Stimulated activated CD4-positive, alpha-beta T cell treated with anti-CD3 and anti-CD28 coated beads, Interleukin-2, amount 100 ng/mL, for 24 hours (primary cell): ENCODE measurements at places on chromosomes 5 and 9.
A peak's percentile ranks its signal among the peaks of the same experiment; 100 is the strongest.

DNA sequence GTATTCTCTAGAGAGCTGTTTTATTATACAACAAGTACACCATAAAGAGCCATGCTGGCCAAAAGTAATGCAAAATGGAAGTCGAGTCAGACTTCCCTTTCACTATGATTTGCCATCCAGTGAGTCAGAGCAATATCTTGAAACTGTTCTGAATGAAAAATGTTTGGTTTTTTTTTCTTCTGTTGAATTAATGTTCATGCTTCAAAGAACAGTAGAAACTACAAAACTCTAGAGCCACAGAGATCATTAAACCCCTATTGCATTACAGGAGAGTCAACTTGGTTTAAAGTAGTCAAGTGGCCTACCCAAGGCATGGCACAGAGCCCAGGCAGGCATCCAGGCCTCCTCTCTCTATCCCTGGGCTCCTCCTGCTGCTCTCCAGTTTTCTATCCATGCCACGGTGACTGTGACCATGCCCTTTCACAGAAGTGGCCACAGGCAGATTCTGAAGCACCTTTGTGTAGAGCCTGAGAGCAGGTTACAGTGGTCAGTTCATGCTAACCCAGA lies 358.9 kb downstream of the DEPDC1B start:
- DNase-seq, result no peak

DNA sequence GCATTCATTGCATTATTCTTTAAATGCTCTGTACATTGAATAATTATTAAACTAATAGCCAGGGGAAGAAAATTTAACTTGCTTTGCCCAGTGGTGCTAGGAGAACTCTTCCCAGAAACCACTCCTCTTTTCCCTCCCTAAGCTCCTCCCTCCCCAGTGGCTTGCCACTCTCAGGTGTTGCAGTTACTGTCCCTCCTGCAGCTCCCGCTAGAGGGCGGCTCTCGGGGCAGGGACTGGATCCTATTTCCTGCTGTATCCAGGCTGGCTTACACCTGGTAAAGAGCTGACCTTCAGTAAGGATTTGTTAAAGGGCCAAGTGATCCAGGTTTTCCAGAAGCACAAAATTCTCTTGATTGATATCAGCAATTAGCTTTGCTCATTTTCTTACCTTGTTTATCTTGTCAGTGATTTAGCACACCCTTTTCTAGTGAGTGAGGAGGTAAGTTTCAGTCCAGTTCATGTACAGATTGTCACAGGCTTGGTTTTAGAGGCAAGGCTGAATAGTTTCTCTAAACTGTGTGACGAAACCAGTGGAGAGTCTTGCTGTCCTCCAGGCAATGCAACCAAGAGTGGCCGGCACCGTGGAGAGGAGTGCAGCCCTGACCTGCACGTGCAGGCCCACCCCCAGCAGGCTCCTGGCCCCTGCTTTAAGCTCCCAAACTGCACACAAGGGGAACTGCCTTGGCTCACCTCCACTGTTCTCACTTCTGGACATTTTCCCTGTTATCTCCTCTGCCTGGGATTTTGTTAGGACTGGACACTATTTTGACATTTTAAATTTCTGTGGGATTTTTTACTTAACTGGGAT lies 423.8 kb downstream of the SPOCK1 start:
- DNase-seq, result peak; percentile 47

DNA sequence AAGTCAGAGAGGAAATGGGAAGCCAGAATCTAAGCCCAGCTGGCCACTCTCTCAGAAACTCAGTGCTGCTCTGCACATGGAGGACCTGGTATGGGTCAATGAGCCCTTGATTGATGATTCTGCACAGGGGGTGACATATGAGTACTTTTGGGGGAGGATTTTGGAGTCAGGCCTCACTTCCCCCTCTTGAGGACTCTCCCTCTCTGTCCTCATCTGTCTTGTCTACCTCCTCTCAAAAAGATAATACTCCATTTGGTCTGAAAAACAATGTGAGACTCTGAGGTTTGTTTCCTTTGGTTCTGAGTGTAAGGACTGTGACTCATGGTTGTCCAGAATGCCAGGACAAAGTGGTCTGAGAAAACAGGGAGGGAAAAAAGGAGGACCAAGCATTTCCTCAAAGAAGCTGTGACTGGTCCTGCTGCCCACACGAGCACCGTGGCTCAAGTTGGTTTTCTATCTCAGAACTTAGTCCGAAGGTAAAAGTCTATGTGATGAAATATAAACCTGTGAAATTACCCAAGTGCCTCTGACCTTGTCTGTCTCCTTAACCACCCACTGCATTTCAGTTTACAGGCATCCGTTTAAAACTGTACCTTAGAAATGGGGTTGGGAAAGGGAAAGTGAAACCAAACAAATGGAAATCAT lies 11.1 kb downstream of the TTC39B start:
- no peak for DNase-seq

GRCh38 chr9:83013867-83014605 lies 48.9 kb downstream of the RASEF start:
- DNase-seq, result no peak

- no peak for DNase-seq
Observed at GRCh38 chr9:36035006-36035405, 1.7 kb upstream of the RECK start.

DNA sequence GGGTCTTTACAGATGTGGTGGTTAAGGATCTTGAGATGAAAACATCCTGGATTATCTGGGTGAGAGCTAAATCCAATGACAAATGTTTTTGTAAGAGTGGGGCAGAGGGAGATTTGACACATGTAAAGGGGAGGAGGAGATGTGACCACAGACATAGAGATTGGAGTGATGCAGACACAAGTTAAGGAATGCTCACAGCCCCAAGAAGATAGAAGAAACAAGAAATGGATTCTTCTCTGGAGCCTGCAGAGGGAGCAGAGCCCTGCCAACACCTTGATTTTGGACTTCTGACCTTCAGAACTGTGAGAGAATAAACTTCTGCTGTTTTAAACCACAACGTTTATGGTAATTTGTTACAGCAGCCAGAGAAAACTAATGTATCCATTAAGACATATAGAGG lies 21.7 kb downstream of the ITGA2 start:
- DNase-seq, result no peak

- no peak for DNase-seq
Observed at GRCh38 chr5:110880413-110880812, 141.6 kb downstream of the SLC25A46 start.

- no peak for DNase-seq
Observed at GRCh38 chr9:105007143-105007542, 79.2 kb upstream of the ABCA1 start.

DNA sequence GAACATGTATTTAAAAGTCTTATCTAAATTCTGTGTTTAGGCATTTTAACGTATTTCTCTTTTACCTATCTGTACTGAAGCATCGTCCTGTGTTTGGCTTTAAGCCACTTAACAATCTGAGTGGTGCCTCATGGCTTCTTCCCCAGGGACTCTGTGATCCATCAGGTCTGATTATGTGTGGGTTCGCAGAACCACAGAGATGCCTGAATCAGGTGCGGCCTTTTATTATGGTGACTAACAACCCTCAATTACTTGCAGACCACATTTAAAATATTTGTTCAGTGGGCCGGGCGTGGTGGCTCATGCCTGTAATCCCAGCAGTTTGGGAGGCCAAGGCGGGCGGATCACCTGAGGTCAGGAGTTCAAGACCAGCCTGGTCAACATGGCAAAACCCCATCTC lies 39.6 kb upstream of the SAP30L start:
- DNase-seq, result no peak

DNA sequence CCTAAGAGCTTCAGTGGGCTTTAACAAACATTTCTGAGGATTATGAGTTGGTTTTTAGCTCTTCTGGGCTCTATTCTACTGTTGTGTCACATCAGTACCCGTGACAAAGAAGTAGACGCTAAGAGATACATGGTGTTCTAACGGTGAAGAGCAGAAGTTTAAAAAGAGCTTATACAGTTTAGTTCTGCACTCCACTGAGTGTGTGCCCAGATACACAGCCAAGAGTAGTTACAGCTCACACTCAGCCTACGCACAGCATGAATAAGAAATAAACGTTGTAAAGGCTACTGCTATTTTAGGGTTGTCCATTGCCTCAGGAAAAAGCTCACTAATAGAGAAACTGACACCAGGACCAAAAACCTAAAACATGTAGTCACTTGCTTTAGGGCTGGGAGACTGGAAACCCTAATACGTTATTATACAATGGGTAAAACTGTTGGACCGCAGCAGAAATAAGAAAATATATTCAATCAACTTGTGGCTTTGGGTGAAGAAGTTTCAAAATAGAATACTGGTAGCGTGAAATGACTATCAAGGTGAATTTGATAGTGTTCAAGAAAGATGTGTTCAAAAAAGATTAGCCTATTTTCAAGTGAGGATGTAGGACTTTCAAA lies 34.7 kb downstream of the PSIP1 start:
- no peak for DNase-seq

GRCh38 chr5:10151656-10152055 lies 98.0 kb downstream of the ATPSCKMT start:
- DNase-seq, result no peak

- DNase-seq, result no peak
Observed at GRCh38 chr9:12629067-12629466, 64.1 kb upstream of the TYRP1 start.

DNA sequence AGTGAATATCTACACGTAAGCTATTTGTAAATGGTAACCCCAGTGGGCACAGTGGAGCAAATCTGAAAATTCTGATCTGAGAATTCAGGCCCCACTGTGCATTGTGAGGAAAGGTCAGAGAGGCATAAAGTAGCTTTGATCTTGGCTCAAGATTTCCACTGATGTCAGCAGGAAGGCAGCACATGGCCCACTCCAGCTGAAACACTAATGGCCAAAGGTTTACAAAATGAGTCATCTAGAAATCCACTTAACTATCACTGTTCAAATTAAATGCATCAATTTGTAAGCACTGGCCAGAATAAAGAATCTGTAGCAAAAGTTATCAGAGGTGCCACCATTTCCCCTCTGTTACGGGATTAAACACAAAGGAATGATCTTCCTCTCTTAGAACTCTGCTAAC lies 191.6 kb downstream of the C9orf152 start:
- DNase-seq, result no peak

DNA sequence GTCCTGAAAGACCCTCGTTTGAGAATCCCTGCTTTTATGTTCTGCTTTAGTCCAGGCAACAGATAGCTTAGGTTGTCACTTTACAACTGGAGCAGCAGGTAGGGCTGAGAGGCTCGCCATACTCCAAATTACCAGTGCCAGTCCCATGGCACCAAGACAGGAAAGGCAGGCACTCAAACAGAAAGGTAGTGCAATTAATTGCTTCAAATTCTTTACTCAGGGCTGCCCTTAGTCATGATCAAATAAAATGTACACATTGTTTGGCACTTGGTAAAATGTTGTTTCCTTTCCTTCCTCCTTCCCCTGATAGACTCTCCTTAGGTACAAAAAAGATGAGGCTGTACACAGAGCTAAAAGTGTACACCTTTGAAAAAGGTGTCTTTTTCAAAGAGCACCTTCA lies 115.8 kb upstream of the CCDC152 start:
- no peak for DNase-seq

GRCh38 chr5:33936004-33936380 lies 194 bp upstream of the RXFP3 start:
- peak; percentile 30 for DNase-seq

GRCh38 chr9:34994900-34995669 lies 5.5 kb downstream of the DNAJB5 start:
- no peak for DNase-seq

DNA sequence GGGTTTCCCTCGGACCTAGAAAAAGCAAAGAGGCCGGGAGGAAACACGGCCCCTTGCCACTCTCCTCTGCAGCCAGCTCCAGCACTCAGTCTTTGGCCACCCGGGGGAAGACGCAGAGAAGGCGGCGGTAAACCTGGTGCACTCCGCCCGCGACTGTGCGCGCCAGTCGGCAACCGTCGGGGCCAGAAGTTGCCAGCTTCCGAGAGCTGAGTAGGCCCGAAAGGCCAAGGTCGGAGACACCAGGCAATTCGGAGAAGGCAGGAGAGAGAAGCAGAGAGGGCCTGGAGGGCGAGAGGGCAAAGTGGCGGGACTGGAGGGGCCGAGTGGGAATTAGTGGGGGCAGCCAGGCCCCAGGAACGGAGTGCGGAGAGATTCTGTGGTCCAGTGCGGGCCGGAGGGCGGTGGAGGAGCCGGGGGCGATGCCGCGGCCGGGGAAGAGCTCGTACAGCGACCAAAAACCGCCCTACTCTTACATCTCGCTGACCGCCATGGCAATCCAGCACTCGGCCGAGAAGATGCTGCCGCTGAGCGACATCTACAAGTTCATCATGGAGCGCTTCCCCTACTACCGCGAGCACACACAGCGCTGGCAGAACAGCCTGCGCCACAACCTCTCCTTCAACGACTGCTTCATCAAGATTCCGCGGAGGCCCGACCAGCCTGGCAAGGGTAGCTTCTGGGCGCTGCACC lies at the start of gene FOXB2:
Gene FOXB2, plus strand, starts transcription at position 420 of the 690 bp plus-strand sequence. Its CDS starts 0 bp downstream, at position 420.
- no peak for DNase-seq

GRCh38 chr9:114289106-114289505 lies 33.8 kb upstream of the ORM1 start:
- no peak for DNase-seq

DNA sequence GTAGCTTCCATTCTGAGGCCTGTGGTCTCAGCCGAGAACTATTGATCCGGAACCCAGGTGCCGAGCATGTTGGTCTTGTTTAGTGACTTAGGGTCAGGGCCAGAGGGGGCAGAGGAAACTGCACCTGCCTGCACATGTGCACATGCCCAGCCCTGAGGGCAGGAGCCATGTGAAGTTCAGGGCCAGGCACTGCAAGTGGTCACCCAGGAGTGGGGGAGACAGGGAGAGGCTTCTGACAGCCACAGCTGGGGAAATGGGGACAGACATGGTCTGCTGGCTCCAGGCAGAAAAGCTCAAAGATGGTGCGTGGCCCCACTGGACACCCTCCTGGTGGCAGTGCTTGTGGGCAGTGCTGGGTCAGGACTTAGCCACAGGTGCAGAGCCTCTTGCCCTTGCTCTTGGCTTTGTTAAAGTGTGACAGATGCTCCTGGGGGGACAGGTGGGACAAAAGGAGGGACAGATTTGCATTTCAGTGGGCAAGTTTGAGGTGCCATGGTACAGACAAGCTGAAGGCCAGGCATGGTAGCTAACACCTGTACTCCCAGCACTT lies 134.4 kb downstream of the CACNA1B start:
- no peak for DNase-seq

DNA sequence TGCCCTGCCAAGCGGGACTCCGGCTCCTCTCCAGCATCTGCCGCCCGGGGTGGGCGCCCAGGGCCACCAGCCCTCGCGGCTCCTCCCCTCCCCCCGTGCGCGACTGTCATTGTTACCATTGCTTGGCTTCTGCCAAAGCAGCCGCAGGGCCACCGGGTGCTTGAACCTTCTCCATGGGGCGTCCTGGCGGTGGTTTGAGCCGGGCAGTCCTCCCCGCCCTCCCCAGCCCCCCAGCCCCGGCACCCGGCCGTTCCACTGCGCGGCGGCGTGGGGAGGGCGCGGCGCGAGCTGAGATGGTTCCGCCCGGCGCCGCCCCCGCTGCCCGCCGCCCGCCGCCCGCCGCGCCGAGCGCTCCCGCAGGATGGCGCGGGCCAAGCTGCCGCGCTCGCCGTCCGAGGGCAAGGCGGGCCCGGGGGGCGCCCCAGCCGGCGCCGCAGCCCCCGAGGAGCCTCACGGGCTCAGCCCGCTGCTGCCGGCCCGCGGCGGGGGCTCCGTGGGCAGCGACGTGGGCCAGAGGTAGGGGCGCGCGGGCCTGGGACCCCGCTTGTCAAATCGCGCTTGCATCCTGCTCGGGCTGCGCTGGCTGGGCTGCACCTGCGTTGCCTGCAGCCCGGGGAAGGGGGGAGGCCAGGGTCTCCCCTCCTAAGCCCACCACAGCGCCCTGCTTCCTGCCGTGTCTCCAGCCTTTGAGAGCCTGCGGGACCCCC lies 34.4 kb downstream of the KCNT1 start:
- no peak for DNase-seq

- DNase-seq, result no peak
Observed at GRCh38 chr9:83403527-83404238, 134.5 kb downstream of the FRMD3 start.
